ENCODE measurements at places on chromosomes 1 and 21. TPM values are rescaled to one million over a fixed set of nuclear protein-coding genes. Genes with fewer than 3 reads are reported as not detected.

DNA sequence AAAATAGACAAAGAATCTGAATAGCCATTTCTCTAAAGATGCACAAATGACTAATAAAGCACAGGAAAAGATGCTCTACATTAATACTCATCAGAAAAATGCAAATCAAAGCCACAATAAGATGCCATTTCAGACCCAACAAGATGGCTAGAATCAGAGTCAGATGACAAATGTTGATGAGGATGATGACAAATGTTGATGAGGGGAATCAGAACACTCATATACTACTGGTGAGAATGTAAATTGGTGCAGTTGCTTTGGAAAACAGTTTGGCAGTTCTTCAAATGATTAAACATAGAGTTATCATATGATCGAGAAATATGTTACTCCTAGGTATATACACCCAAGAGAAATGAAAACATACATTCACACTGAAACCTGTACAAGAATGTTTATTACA, 33.9 kb downstream of the LRRC40 start:
- no peaks in the 10 kb centered on the region for H3K27me3 ChIP-seq
- no peak overlapping the region for H3K27ac ChIP-seq
- H3K4me1 ChIP-seq: no peaks in the 10 kb centered on the region
- H3K36me3 ChIP-seq: no peaks in the 10 kb centered on the region
- H3K4me3 ChIP-seq: no peak overlapping the region

DNA sequence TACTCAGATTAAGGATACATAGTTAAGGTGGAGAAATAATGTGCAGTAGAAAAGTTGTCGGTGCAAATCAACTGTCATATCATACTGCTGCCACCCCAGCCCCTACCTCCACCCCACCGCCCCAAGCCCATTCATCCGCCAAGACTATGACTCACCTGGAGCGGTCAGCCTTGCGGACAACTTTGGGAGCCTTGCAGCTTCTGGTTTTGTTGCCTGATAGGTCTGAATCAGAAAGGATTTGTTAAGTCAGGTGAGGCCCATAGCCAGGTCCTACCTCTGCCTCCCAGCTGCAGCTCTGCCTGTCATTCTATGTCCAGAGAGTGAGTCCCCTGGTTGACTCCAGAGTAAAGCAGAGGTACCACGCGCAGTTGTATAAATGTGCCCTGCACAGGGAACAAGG, 12.6 kb downstream of the C1orf162 start:
- DNase-seq: no peak
- H3K36me3 ChIP-seq: no peaks in the 10 kb centered on the region
- H3K4me3 ChIP-seq: no peak overlapping the region
- no peaks in the 10 kb centered on the region for H3K27me3 ChIP-seq
- no peak overlapping the region for H3K27ac ChIP-seq

- H3K4me1 ChIP-seq: no peaks in the 10 kb centered on the region
- H3K27me3 ChIP-seq: no peaks in the 10 kb centered on the region
- H3K36me3 ChIP-seq: peaks cover 12% of the 10 kb centered on the region
- no peak for DNase-seq
These were observed 32.4 kb downstream of the PRPF38A start for GRCh38 chr1:52436817-52437216.

- no peaks in the 10 kb centered on the region for H3K4me1 ChIP-seq
- no peak for DNase-seq
- H3K4me3 ChIP-seq: no peak overlapping the region
- no peaks in the 10 kb centered on the region for H3K36me3 ChIP-seq
These were observed 54.2 kb upstream of the PBX1 start for GRCh38 chr1:164504749-164505148.

DNA sequence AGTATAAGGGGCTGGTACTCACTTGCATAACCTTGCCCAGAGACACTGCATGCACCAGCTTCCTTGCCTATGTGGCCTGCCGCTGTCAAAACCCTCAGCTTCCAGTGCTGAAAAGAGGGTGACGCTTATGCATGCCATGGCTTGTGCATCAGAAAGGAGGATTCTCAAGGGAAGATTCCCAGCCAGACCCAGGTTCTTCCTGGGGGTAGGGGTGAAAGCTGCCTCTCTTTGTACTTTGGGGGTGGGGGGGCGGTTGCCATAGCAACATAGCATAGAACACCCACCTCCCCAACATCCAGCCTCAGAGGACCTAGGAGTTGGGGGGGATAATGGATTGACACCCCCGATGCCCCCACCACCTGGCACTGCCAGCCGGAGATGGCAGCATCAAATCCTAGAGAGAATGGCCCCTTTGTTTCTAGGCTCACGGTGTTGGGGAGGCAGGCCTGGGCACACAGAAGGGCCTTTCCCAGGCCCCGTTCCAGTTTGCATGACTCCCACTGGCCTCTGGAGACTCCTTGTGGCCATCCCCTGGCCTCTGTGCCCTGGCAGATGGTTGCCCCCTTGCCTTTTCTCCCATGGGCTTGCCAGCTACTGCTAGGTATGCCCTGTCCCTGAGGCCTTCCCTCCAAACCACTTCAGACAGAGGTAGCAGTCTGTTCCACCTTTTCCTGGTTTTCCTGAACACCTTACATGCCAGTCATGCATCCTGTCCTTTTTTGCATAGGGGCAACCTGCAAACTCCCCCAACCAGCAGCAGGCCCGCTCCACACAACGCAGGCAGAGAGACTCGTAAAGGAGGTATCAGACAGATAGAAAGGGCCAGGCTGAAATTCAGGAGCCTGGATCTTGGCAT, 44.6 kb downstream of the RHBG start:
- no peak for DNase-seq
- peaks cover under 1% of the 10 kb centered on the region for H3K27me3 ChIP-seq
- no peaks in the 10 kb centered on the region for H3K4me1 ChIP-seq
- H3K27ac ChIP-seq: no peak overlapping the region
- H3K4me3 ChIP-seq: no peak overlapping the region

GRCh38 chr1:100455478-100456072, 82.4 kb upstream of the GPR88 start:
- no peaks in the 10 kb centered on the region for H3K27me3 ChIP-seq
- no peaks in the 10 kb centered on the region for H3K36me3 ChIP-seq
- H3K4me3 ChIP-seq: no peak overlapping the region
- H3K27ac ChIP-seq: no peak overlapping the region
- peaks cover 43% of the 10 kb centered on the region for H3K4me1 ChIP-seq

- H3K27me3 ChIP-seq: no peaks in the 10 kb centered on the region
- no peaks in the 10 kb centered on the region for H3K36me3 ChIP-seq
- peaks cover 13% of the 10 kb centered on the region for H3K4me1 ChIP-seq
These were observed 77.3 kb upstream of the ARHGEF16 start for GRCh38 chr1:3377166-3377565.

GRCh38 chr1:17307946-17308345, at the start of gene PADI4:
Gene PADI4, plus strand, starts transcription at chr1:17308197. Its CDS starts 26 bp downstream, at chr1:17308223.
- no peaks in the 10 kb centered on the region for H3K27me3 ChIP-seq
- H3K4me3 ChIP-seq: no peak within 1 kb of the TSS
- no peaks in the 10 kb centered on the region for H3K36me3 ChIP-seq
- H3K27ac ChIP-seq: no peak within 1 kb of the TSS
- no peaks in the 10 kb centered on the region for H3K4me1 ChIP-seq

GRCh38 chr1:55314740-55315139, 99.6 kb upstream of the USP24 start:
- H3K4me3 ChIP-seq: no peak overlapping the region
- DNase-seq: no peak
- no peak overlapping the region for H3K27ac ChIP-seq

- no peaks in the 10 kb centered on the region for H3K27me3 ChIP-seq
- no peaks in the 10 kb centered on the region for H3K4me1 ChIP-seq
- no peak overlapping the region for H3K4me3 ChIP-seq
- H3K27ac ChIP-seq: no peak overlapping the region
These were observed 108.3 kb downstream of the KCND3 start for GRCh38 chr1:111880881-111881837.

ALG14 gene
- 2.2 TPM for total RNA-seq

NUP210L gene
- 0.16 TPM for total RNA-seq

PCP4 gene
- not detected for total RNA-seq

SLC1A7 gene
- total RNA-seq: not detected

Measured in naive thymus-derived CD4-positive, alpha-beta T cell (primary cell).